ENCODE measurements at places on chromosomes 1 and 21. TPM values are rescaled to one million over a fixed set of nuclear protein-coding genes. Genes with fewer than 3 reads are reported as not detected.

RWDD3 gene
- total RNA-seq = 5.8 TPM

TBX19 gene
- 0.76 TPM for total RNA-seq

OR2L8 gene
- total RNA-seq = not detected

XCL1 gene
- total RNA-seq = not detected
